ENCODE measurements at places on chromosomes 4 and X. TPM values are rescaled to one million over a fixed set of nuclear protein-coding genes. Genes with fewer than 3 reads are reported as not detected.
A peak's percentile ranks its signal among the peaks of the same experiment; 100 is the strongest.

DNA sequence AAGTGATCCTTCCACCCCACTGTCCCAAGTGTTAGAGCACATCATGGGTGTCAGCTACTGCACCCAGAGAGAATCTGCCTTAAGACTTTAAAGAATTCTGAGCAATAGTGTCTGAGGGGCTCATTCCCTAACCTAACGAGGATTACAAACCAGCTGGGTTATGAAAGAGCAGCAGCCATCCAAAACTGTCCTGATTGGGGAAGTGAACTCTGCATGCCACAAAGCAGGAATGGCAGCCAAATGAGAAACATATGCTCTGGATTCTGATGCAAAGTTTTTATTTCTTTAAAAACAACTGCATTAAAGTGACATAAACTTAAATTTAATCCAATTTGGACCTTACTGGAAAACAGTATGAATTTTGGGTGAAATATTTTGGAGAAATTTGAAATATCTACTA lies 103.2 kb downstream of the ANXA3 start:
- no peaks in the 10 kb centered on the region for H3K36me3 ChIP-seq
- H3K27ac ChIP-seq, result no peak overlapping the region
- no peaks in the 10 kb centered on the region for H3K27me3 ChIP-seq
- no peak for DNase-seq
- no peaks in the 10 kb centered on the region for H3K4me1 ChIP-seq

GRCh38 chr4:6772223-6772928 lies 10.2 kb upstream of the KIAA0232 start:
- H3K4me3 ChIP-seq, result no peak overlapping the region
- H3K27ac ChIP-seq, result no peak overlapping the region
- no peak for DNase-seq
- no peaks in the 10 kb centered on the region for H3K4me1 ChIP-seq
- no peaks in the 10 kb centered on the region for H3K36me3 ChIP-seq

DNA sequence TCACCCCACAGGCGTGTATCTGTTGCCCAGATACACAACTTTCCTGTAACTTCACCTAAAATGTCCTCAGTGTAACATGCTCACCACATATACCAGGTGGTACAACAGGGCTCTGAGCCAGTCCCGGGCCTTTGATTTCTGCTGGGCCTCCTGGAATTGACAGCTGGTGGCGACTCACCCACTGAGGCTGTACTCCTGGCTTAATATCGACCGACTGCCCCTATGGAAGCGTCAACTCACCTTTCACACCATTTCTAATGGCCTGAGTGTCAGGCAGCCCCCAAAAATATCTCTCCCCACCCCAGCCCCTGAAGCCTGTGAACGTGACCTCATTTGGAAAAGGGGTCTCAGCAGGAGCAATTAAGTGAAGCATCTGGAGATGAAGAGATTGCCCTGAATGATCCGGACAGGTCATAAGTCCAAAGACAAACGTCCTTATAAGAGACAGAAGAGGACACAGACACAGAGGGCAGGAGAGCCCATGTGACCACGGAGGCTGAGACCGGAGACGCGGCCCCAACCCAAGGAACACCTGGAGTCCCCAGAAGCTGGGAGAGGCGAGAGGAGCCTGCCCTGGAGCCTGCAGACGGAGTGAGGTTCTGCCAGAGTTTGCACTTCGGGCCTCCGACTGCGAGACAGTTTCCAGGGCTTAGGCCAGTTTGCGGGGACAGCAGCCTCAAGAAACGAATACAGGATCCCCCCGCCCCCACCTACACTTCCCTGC lies 12.6 kb upstream of the MXD4 start:
- H3K27ac ChIP-seq, result no peak overlapping the region
- H3K27me3 ChIP-seq, result no peaks in the 10 kb centered on the region
- no peak overlapping the region for H3K4me3 ChIP-seq
- H3K36me3 ChIP-seq, result no peaks in the 10 kb centered on the region

DNA sequence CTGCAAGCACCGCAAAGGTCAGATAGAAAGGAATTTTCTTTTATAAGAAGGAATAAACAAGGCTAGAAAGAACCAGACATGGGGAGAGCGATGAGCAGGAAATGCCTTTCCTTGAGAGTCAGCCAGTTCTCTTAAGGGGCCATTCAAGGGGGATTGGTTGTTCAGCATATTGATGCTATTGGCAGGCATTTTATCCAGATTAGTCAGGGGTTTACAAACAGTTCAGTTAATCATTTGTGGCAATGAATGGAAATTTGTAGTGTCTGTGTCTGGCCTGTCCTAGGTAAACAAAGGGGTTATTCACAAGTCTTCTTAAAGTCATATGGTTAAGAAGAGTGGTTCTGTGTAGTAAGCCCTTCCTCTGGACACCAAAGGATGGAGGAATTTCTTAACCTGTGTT lies 184.7 kb upstream of the FRMPD4 start:
- no peaks in the 10 kb centered on the region for H3K27me3 ChIP-seq
- H3K36me3 ChIP-seq, result no peaks in the 10 kb centered on the region
- no peak overlapping the region for H3K27ac ChIP-seq

GRCh38 chrX:66042307-66043077 lies 2.6 kb upstream of the VSIG4 start:
- no peak overlapping the region for H3K4me3 ChIP-seq
- no peak overlapping the region for H3K27ac ChIP-seq
- no peaks in the 10 kb centered on the region for H3K36me3 ChIP-seq
- H3K27me3 ChIP-seq, result no peaks in the 10 kb centered on the region

DNA sequence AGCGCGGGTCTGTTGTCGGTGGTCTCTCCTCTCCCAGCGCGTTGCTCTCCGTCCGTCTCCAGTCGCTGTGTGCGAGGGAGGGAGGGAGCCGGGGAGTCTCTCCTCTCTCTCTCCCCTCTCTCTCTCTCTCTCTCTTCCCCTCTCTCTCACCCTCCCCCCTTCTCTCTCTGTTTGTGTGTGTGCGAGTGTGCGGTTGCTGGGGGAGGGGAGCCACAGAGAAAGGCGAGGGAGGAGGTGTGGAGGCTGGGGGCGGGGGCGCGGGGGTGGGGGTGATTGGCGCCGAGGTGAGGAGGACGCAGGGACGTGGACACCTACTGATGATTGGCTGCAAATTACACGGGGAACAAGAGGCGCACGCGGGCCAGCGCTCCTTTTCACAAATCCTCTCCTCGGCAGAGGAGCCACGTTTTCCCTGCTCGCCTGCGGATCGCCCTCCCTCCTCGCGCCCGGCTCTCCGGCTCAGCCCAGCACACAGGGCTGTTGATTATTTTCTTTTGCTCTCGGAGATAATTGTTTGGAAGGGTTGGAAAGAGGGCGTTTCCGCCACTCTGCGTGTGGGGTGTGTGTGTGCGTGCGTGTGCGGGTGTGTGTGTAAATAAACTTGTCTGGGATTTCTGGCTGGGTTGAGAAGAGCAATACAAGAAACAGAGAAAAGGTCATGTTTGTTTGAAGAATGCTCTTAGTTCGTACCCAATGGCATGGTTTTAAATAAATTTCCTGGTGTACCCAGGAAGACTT lies at the start of gene CXXC4:
CXXC4 (minus strand) TSS at position 73 of the 738 bp plus-strand sequence. CDS start 3,092 bp downstream, outside the sequence.
- peak within 1 kb of the TSS; percentile 92 for H3K27ac ChIP-seq
- H3K4me1 ChIP-seq, result peaks cover 9% of the 10 kb centered on the region
- no peaks in the 10 kb centered on the region for H3K36me3 ChIP-seq
- H3K27me3 ChIP-seq, result no peaks in the 10 kb centered on the region
- DNase-seq, result peak; percentile 72

- DNase-seq, result no peak
- H3K27ac ChIP-seq, result no peak overlapping the region
Measured at GRCh38 chr4:99835942-99836341, 19.3 kb downstream of the DAPP1 start.

DNA sequence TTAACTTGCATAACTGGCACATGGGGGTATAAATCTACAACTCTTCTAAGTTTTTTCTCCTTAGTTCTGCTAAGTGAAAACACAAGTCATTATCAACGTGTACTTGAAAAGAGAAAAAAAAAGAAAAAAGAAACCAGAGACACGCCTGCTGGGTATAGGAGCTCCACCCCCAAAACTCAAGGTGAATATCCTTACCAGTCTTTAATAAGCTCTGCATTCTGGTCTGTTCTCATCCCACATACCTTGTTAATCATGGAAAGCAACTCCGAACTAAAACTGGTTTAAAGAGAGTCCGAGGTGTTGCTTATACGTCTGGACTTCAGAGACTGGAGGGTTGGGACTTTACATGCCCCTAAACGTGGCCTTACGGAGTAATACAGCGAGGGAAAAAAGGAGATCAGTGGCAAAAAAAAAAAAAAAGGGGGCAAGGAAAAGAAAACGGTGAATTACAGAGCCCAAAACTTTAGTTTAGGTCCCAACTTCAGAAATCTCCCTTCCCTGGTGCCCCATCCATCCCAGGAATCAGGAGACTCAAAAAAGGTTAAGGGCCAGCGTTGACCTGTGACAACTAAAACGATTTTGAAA lies 1.0 kb downstream of the PGRMC2 start:
- H3K4me3 ChIP-seq, result peak overlapping the region; percentile 74
- peak; percentile 46 for DNase-seq
- peaks cover 8% of the 10 kb centered on the region for H3K4me1 ChIP-seq
- H3K27me3 ChIP-seq, result no peaks in the 10 kb centered on the region
- no peaks in the 10 kb centered on the region for H3K36me3 ChIP-seq

DNA sequence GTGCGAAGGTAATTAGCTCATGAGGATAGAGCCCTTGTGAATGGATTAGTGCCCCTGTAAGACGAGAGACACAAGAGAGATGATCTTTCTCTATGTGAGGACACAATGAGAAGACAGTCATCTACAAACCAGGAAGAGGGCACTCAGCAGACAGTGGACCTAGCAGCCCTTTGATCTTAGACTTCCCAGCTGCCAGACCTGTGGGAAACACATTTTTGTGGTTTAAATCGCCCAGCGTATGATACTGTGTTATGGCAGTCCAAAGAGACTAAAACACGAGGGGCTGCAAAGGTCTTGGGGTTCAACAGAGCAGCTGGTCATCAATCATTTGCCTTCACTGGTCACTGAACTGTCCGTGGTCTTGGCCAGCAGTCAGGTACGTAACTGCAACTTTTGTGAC lies 9.2 kb upstream of the SYNPO2 start:
- no peak overlapping the region for H3K4me3 ChIP-seq
- no peaks in the 10 kb centered on the region for H3K36me3 ChIP-seq
- no peaks in the 10 kb centered on the region for H3K4me1 ChIP-seq
- no peaks in the 10 kb centered on the region for H3K27me3 ChIP-seq
- no peak for DNase-seq

GRCh38 chrX:43728002-43728401 lies 71.9 kb downstream of the MAOA start:
- H3K4me1 ChIP-seq, result no peaks in the 10 kb centered on the region
- no peaks in the 10 kb centered on the region for H3K27me3 ChIP-seq
- DNase-seq, result no peak
- H3K36me3 ChIP-seq, result no peaks in the 10 kb centered on the region

DNA sequence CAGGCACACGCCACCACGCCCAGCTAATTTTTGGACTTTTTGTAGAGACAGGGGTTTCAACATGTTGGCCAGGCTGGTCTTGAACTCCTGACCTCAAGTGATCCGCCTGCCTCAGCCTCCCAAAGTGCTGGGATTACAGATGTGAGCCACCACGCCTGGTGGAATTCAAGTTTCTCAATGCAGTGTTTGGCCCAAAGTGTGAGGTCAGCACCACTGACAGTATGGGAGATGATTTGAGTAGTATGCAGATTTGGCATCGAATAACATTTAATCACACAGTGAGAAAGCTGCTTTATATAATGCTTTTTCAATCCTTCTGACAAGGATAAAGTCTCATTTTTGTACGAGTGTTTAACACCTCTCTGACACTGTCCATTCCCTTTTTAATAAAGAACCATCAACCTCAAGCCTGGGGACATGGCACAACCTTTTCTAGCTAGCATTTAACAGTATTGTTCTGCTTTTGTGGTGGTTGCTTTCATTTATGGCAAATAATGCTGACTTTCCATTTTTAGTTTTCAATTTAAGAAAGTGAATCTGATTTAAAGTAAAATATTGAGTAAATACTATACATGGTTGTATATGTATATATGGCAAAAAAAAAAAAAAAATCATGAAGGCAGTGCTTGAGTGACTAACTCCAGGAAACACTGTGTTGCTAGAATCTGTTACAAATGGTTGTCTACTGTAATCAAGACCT lies 4.3 kb upstream of the NSUN7 start:
- H3K27me3 ChIP-seq, result no peaks in the 10 kb centered on the region
- H3K4me1 ChIP-seq, result no peaks in the 10 kb centered on the region
- H3K36me3 ChIP-seq, result no peaks in the 10 kb centered on the region
- H3K27ac ChIP-seq, result no peak overlapping the region

DNA sequence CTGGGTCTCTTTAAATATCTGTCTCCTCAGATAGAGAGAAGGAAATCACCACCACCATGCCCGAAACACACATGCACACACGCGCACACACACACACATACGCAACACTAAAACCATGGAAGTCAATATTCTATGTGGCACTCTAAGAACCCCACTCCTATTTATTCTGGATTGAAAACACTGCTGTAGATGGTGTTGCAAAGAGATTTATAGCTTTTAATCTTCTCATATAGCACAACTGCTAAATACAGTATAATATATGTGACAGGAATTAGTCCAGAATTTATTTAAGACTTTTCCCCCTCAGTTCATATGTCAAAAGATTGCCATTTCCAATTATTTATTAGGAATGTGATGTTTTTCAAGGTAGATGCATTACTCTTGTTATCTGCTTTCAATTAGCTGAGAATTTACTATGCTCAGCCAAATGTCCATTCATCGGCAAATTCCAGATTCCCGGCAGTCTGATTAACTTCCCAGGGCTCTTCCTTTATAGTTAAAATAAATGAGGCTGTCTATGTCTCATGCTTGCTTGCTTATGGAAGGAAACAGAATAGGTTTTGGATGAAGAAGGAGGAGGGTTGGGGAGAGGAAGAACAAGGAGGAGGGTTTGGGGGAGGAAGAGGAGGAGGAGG lies 115.4 kb upstream of the NDP start:
- no peak overlapping the region for H3K4me3 ChIP-seq
- no peaks in the 10 kb centered on the region for H3K4me1 ChIP-seq

DNA sequence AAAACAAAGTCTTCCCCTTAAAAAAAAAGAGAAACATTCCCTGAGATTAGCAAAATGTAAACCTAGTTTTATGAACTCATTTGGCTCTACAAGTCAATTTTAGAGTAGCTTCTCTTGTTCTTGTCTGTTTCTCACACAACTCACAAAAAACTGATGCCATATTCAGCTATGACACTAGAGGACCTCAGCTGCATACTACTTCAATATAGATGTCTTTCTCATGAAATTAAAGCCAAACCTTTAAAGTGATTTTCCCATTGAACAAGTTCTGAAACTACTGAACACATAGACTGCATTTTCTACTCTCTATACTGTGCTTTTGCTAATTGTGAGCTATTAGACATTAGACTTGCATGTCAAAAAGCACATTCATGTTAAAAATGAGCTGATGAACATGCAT lies 49.8 kb downstream of the TBCK start:
- H3K4me1 ChIP-seq, result peaks cover 11% of the 10 kb centered on the region
- H3K27ac ChIP-seq, result no peak overlapping the region
- H3K36me3 ChIP-seq, result no peaks in the 10 kb centered on the region
- peak; percentile 25 for DNase-seq
- no peak overlapping the region for H3K4me3 ChIP-seq

- no peaks in the 10 kb centered on the region for H3K4me1 ChIP-seq
- H3K27me3 ChIP-seq, result no peaks in the 10 kb centered on the region
- no peak for DNase-seq
- no peaks in the 10 kb centered on the region for H3K36me3 ChIP-seq
- H3K27ac ChIP-seq, result no peak overlapping the region
Measured at GRCh38 chr4:166198516-166199310, 325.7 kb downstream of the TLL1 start.

GRCh38 chr4:138851391-138852335 lies 163.9 kb upstream of the NOCT start:
- H3K27ac ChIP-seq, result no peak overlapping the region
- H3K4me1 ChIP-seq, result peaks cover 5% of the 10 kb centered on the region
- H3K27me3 ChIP-seq, result no peaks in the 10 kb centered on the region
- H3K36me3 ChIP-seq, result no peaks in the 10 kb centered on the region
- no peak for DNase-seq

The F11 gene
- total RNA-seq, result not detected

The MAGED4 gene
- total RNA-seq, result 70.5 TPM

The XG gene
- not detected for total RNA-seq

The HSFX3 gene
- total RNA-seq, result not detected

The ADH7 gene
- total RNA-seq, result not detected

The NAP1L2 gene
- 8.8 TPM for total RNA-seq

The SMIM10L2A gene
- 17.2 TPM for total RNA-seq

The TET2 gene
- total RNA-seq, result 23.3 TPM
